ENCODE measurements at places on chromosomes 13 and 19.

DNA sequence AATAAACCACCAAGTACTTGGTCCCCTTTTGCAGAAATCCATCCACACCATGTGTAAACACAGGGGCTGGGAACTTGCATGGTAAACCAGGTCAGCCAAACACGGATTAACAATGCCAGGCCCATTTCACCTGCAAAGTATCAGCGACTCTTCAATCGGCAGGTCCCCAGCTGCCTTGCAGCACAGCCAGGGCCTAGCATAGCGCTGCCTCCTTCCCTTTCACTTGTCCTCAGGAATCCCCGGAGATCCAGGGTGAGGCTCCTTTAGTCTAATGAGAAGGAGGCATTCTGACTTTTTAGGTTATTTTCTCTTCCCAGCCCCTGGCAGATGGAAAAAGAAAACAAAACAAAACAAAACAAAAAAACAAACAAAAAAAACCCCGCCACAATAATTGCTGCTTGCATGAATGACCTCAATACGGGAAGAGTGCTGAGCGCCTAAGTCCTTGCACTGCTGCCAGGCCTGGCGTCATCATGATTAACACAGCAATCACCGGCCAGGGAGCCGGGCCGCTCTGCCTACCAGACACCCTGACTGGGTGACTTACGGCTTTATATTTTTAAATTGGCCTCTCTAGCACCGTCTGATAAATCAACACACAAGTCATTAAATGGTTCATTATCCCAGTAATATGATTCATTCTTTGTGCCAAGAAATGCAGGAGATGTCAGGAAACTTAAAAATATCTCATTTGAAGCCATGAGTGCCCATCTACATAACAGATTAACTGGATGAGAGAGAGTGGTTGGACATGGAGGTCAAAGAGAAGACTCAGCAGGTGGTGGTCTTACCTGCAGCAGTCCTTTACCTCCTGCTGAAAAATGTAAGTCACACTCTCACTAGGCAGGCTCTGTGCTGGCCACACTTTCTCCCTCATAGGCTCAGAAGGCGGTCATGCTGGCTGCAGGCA lies 692.7 kb downstream of the UQCRFS1 start:
- H3K4me3 ChIP-seq, result no peak overlapping the region
- H3K36me3 ChIP-seq, result no peaks in the 10 kb centered on the region
- H3K4me1 ChIP-seq, result no peaks in the 10 kb centered on the region
- DNase-seq, result no peak
- no peaks in the 10 kb centered on the region for H3K27me3 ChIP-seq
- H3K27ac ChIP-seq, result no peak overlapping the region

DNA sequence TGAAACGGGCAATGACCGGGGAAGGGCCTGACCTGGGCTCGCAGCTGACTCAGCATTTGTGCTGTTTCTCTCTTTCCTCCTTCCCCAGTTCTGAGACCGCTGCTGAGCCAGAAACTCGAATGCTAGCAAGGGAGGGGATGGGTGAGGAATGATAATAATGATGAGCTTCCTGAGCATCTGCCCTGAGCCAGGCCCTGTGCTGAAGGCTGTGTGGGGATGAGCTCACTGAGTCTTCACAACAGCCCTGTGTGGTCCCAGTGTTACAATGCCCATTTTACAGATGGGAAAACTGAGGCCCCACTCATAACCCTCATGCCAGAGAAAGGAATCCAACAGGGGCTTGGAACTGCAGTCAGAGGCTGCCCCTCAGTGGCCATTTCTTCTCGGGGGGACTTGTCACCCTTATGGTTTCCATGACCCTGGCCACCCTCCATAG lies 8.1 kb downstream of the SULT2B1 start:
- no peak overlapping the region for H3K27ac ChIP-seq
- H3K36me3 ChIP-seq, result no peaks in the 10 kb centered on the region
- H3K27me3 ChIP-seq, result peaks cover 47% of the 10 kb centered on the region
- DNase-seq, result no peak
- H3K4me3 ChIP-seq, result no peak overlapping the region

GRCh38 chr19:34838753-34839431 lies 65.9 kb upstream of the ZNF599 start:
- H3K4me1 ChIP-seq, result no peaks in the 10 kb centered on the region
- no peaks in the 10 kb centered on the region for H3K36me3 ChIP-seq
- H3K27me3 ChIP-seq, result no peaks in the 10 kb centered on the region
- no peak for DNase-seq

GRCh38 chr13:27641711-27642502 lies 20.2 kb downstream of the POLR1D start:
- no peak for DNase-seq
- peaks cover 68% of the 10 kb centered on the region for H3K4me1 ChIP-seq
- no peaks in the 10 kb centered on the region for H3K27me3 ChIP-seq

DNA sequence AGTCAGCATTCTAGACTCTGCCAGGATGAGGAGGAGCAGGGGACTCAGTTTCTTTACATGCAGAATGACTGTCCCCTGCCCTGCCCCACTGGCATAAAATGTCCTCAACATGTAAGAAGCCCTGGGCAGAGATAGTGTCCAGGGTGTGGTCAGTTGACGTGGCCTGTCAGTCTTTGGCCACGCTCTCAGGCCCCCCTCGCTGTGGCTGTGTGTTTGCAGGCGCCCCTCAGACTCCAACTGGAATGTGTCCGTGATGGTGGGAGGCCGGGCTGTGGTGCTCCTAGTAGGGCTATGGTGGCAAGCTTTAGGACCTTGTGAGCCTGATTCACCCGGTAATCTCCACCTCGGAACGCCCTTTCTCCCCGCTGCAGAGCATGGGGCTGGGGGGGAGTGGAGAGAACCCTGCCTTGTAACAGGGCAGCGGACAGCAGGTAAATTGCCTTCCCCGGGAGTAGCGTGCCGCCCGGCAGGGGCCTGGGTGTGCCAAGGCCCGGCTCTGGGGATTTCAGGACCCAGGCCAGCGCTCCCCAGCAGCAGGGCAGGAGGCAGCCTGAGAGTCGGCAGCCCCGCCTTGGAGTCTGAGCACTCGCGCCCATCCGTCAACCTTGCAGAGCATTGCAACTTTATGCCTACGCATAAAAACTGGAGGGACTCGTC lies 62.3 kb downstream of the CHST8 start:
- no peak for DNase-seq
- H3K4me1 ChIP-seq, result no peaks in the 10 kb centered on the region
- no peaks in the 10 kb centered on the region for H3K36me3 ChIP-seq

DNA sequence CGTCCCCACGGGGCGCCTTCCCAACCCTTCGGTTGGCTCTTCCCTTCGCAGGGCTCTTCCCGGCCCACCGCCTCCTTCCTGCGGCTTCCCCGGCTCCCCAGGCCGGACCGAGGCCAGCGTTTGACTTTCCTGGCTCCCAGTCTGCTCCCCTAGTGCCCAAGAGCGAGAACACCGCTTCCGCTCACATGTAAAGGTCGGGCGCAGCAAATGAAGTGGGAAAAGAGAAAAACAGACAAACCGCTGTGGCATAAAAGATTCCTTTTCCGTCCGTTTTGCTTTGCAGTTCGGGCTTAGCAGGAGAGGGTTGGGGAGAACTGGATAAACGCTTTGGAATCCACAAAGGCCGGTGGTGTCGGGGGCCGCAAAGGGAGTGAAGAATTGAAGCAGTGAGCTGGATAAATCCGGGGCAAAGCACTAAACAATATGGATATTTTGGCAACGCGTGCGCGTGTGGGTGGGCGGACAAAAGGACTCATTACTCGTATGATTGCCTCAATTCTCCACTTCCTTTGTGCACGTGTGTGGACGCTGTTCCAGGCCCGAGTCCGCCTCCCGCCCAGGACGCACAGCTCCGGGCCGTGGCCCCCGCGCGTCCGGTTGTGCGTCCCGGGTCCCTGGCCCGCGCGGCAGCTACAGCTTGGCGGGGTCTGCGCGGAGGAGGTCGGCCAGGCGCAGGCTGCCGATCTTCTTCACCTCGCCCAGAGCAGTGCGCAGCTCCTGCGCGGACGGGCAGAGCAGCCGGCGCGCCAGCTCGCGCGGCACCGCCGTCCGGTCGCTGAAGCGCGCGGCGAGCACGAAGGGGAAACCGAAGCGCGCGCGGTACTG lies 8.6 kb upstream of the CDX2 start:
- H3K27me3 ChIP-seq, result peaks cover 98% of the 10 kb centered on the region
- peaks cover 46% of the 10 kb centered on the region for H3K4me1 ChIP-seq
- H3K36me3 ChIP-seq, result no peaks in the 10 kb centered on the region
- DNase-seq, result no peak

- DNase-seq, result peak; percentile 67
- no peaks in the 10 kb centered on the region for H3K36me3 ChIP-seq
- H3K27me3 ChIP-seq, result no peaks in the 10 kb centered on the region
- peak overlapping the region; percentile 50 for H3K4me3 ChIP-seq
- H3K4me1 ChIP-seq, result no peaks in the 10 kb centered on the region
These were observed 1.0 kb downstream of the FSTL3 start for GRCh38 chr19:677201-677600.

- H3K4me3 ChIP-seq, result no peak overlapping the region
- no peaks in the 10 kb centered on the region for H3K36me3 ChIP-seq
- H3K27ac ChIP-seq, result no peak overlapping the region
- no peaks in the 10 kb centered on the region for H3K27me3 ChIP-seq
- no peak for DNase-seq
These were observed 18.8 kb downstream of the GARRE1 start for GRCh38 chr19:34273121-34273520.

DNA sequence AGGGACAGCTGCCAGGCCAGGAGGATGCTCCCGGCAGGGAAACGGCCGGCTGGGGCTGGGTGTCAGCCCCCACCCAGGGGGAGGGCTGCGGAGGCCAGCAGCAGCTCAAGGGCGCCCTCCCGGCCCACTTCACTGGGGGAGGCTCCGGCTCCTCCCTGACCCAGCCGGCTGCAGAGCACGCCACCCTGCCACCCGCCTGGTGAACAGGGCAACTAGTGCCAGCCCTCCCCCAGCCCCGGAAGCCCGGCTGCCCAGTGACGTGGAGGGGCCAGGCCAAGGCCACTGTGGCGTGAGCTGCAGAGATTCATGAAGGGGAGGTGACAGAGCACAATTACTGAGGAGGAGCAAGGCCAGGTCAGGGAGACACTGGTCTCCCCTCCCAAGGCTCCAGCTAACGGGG lies 14.7 kb downstream of the REXO1 start:
- H3K4me3 ChIP-seq, result no peak overlapping the region
- H3K36me3 ChIP-seq, result no peaks in the 10 kb centered on the region
- H3K27ac ChIP-seq, result peak overlapping the region; percentile 62
- H3K4me1 ChIP-seq, result peaks cover 17% of the 10 kb centered on the region
- no peaks in the 10 kb centered on the region for H3K27me3 ChIP-seq

- H3K4me3 ChIP-seq, result no peak overlapping the region
- peaks cover 16% of the 10 kb centered on the region for H3K4me1 ChIP-seq
- H3K27me3 ChIP-seq, result no peaks in the 10 kb centered on the region
- H3K36me3 ChIP-seq, result no peaks in the 10 kb centered on the region
These were observed 152.6 kb downstream of the KDM4B start for GRCh38 chr19:5121266-5122120.

DNA sequence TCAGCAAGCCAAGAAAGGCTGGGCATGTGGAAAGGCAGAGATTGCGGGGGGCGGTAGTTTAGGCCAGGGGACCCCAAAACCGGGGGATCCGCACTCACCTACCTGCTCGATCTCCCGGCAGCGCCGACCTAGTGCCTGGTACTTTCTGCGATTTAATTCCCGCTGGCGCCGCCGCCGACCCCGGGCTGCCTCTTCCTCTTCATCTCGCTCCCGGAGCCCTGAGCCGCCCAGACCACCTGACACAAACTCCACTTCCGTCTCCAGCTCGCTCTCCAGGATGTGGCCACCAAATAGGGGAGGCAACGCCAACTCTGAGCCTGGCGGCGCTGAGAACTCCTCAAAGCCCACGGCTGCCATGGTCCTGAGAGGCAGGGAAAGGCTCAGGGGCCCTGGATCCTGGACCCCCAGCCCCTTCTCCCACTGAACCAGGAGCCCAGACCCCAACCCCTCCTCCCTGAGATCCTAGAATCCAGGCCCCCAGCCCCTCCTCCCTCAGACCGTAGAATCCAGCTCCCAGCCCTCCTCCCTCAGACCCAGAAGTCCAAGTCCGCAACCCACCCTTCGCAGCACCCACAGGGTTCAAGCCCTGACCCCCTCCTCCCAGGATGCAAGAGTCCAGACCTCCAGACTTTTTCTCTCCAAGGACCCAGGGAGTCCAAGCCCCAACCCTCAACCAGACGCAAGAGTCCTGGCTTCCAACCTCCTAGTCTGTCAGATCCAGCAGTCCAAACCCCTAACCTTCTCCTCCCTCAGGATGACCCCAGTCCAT lies 933 bp downstream of the TFPT start:
- H3K4me1 ChIP-seq, result peaks cover 28% of the 10 kb centered on the region
- H3K27me3 ChIP-seq, result no peaks in the 10 kb centered on the region
- H3K27ac ChIP-seq, result peak overlapping the region; percentile 90
- peaks cover 7% of the 10 kb centered on the region for H3K36me3 ChIP-seq

All from tibial nerve (tissue), 4 donors.